ENCODE measurements at places on chromosomes 6 and 20. TPM values are rescaled to one million over a fixed set of nuclear protein-coding genes. Genes with fewer than 3 reads are reported as not detected.

GRCh38 chr20:12113468-12114371, 196.0 kb downstream of the BTBD3 start:
- no peak for DNase-seq

DNA sequence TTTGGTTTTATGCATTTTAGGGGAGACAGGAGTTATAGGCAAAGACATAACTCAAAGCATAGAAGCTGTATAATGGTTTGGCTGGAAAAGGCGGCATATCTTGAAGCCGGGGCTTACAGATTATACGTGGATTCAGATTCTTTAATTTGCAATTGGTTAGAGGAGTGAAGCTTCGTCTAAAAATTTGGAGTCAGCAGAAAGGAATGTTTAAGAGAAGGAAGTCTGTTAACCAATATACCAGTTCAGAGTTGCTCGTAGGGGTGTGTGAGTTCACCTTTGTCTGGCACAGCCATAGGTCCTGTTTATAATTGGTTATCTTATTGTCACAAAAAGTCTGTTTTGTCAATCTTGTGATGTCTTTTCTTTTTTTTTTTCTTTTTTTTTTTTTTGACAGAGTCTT, 8.9 kb downstream of the ARHGAP40 start:
- DNase-seq = no peak

GRCh38 chr20:25247518-25247955, 348 bp upstream of the PYGB start:
- no peak for DNase-seq

DNA sequence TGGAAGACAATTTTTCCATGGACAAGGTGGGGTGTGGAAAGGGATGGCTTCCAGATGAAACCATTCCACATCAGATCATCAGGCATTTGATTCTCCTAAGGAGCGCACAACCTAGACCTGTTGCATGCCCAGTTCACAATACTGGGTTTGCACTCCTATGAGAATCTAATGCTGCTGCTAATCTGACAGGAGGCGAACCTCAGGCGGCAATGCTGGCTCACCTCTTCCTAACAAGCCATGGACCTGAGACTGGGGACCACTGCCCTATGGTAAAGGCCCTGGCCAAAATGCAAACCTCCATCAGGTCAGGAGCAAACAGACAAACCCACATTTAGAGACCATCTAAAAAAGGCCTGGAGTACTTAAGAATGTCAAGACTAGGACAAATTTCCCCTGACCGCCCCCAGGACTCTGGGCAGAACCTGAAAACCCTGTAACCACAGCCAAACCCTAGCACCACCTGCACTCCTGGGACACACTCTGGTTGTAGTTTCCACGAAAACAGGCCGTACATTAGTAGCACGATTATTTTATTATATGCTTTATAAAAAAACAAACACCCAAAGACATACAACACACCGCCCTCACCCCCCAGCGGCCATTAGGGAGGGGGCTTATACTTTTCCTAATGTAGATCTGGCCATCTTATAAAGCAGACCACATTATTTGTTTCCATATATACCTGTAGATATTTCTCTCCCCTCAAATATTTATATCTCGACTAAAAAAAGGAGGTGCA, 27.3 kb downstream of the SNX5 start:
- DNase-seq = no peak

DNA sequence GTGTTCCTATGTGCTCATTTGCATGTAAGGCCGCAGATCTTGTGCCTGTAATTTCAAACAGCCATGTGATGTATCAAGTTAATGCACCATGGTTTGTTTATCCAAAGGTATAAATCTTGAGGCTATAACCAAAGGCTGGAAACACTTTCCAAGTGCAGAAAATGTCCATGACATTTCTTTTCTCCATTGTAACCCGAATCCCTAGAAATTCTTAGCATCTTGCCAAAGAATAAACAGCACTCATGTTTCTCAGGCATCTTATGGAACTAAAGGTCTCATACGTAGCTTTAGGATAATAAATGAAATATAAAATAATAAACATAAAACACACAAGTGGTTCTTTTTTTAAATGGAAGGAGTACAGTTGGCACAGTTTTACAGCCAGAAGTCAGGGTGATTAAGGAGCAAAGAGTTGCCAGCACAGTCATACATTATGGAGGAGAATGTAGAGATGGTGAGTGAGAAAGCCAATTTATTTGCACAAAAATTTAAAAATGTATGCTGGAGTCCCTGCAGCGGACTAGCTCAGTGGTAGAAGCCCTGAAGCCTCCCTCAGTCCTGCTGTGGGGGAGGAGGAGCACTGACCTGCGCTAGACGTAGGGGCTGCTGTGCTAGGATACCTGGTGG, 18.0 kb downstream of the CDH26 start:
- DNase-seq = peak; percentile 32

The PSORS1C1 gene
- 0.40 TPM for polyA plus RNA-seq

The SIRPD gene
- not detected for polyA plus RNA-seq

DNA sequence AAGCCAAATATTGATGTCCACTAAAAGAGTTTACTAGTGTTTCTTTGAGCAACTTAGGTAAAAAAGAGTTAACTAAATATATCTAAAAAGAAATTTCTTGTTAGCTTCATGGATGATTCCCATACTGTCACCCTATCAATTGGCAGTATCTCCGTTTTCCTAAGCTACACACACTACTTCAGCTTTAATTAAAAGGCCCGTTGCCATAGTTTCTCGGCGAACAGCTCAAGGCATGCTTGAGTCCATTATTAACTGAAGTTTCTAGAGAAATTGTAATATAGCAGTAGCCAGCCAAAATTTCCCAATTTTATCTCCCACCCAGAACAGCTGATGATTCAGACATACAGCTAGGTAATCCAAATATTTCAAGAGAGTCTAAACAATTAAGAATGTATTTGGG, 20.0 kb upstream of the BEND6 start:
- DNase-seq = no peak

Measured in right renal cortex interstitium (tissue), 3 donors.